ENCODE measurements at places on chromosomes 6 and 20.

- DNase-seq = no peak
These were observed 74.0 kb upstream of the SAMD5 start for GRCh38 chr6:147434516-147434915.

- DNase-seq = no peak
These were observed 216.0 kb downstream of the GJA1 start for GRCh38 chr6:121651420-121651819.

DNA sequence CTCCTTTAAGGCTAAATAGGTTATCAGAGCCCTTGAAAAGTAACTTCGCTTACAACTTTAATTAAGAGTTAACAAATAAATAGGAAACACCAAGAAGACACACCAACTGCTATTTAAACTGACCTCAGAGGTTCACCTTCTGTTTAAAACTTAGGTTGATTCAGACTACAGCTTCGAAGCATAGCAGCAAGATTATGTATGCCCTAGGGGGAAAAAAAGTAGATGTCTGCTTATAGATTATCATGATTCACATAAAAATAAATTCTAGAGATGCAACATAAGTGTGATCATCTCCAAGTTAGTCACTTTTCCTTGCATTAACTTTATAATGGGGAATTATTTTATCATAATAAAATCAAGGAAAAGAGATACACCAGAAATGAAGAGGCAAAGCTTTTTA lies 8.9 kb downstream of the PNISR start:
- no peak for DNase-seq

- no peak for DNase-seq
These were observed 76.1 kb upstream of the SLC4A11 start for GRCh38 chr20:3315136-3315535.

DNA sequence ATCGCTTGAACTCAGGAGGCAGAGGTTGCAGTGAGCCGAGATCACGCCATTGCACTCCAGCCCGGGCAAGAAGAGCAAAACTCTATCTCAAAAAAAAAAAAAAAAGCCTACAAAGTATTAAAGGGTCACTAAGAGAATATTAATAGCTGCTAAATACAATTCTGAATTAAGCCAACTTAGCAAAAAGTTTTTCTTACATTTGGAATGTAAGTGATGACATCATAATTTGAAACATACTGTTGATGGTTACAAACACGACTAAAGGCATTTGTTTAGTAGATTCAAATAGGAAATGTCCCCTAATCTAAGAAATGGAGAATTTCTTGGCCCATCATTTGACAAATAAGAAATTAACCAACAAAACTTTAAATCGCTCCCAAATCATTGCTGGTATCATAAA lies 282.8 kb downstream of the RNGTT start:
- DNase-seq = no peak

DNA sequence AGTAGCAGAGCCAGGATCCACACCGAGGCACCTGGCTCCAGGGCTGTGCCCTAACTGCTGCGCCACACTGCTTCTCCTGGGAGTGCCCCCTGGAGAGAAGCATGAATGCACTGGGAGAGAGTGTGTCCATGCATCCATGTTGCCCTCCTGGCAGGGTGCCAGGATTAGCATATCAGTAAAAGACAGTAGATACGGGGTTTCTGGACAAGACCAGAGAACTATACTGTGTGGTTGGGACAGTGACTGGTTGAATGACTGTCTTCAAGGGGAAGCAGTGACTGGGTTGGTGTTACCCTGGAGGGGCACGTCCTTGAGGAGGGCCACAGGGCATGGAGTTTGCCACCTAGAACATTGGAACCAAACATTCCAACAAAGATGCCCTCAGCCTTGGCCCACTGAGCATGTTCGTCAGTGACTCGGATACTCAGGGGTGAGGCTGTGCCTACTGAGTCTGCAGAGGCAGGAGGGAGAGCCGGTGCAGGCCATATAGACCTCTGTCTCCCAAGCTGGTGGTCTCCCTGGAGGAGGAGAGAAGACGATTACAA lies 288.8 kb downstream of the CDC5L start:
- DNase-seq = no peak

GRCh38 chr20:32386091-32386490 lies 28.0 kb downstream of the ASXL1 start:
- DNase-seq = no peak

DNA sequence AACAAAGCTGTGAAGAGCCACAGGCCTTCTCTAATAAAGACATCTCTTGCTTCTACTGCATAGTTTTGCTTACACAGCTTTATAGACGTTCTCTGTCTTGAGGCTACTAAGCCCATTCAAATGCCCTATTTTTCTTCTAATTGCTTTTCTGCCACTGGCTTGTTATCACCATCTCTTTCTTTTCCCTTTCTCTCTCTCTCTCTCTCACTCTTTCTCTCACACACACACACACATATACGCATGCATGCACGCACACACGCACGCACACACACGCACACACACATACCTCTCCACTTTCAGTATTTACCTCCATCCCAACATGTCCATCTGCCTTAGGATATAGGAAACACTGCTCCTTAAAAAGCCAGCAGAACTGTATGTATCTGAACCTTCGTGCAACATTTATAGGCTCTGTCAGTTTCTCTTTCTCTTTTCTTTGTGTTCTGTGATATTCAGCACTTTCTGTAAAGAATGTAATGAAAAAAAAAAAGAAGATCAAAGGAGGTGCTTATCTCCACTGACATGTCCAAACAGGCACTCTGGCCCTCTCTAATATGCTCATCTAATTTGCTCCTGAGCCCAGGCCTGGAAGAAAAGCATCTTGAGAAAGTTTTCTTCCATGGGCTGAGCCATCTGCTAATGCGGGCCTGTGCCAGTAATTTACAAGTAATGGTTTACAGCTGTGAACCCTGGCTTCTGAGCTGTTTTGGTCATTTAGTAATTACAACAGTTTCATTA lies 1046.7 kb upstream of the MAP3K7 start:
- no peak for DNase-seq

- DNase-seq = no peak
These were observed 175.0 kb downstream of the CARMIL1 start for GRCh38 chr6:25454136-25454535.

DNA sequence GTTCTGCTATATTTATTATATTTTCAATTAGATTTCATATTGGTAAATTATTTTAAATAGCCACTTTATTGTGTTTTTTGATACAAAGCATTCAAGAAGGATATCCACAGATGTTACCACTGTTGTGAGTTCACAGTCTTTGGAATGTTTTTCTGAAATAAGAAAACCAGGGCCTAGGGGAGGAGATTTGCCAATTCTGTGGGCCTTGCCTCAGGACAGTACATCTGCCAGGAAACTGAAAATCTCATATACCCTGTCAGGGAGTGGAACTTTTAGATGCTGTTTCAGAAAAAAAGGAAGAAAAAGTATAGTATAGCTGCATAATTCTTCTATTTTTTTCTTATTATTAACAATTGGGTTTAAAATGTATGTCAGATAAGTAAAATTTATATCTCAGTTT lies 995.9 kb upstream of the ADGRB3 start:
- no peak for DNase-seq

GRCh38 chr6:164107297-164107995 lies 692.9 kb downstream of the QKI start:
- DNase-seq = no peak

GRCh38 chr20:1163653-1164052 lies 21.1 kb downstream of the TMEM74B start:
- DNase-seq = no peak

- DNase-seq = no peak
These were observed 8.6 kb upstream of the CLIC5 start for GRCh38 chr6:46024124-46024769.

DNA sequence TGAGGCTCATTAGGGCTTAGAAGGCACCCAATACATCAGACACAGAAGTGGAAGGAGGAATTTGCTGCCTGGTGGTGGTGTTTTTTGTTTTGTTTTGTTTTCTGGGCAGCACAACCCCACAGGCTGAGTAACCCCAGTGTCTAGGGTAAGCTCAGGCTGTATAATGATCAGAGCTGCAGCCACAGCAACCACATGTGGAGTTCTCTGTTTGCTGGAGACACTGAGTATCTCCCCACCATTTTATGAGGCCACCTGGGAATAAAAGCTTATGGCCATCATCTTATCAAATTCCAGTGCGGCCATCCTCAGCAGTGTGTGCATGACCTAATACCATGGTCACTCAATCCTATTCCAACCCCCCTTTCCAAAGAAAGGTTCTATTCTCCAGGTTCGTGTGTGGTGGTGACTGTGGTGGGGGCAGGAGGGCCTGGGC lies 3.4 kb upstream of the DLL1 start:
- DNase-seq = no peak

- no peak for DNase-seq
These were observed 172.2 kb downstream of the ARID1B start for GRCh38 chr6:156949376-156949775.

GRCh38 chr6:14178083-14178445 lies 60.5 kb downstream of the CD83 start:
- no peak for DNase-seq

DNA sequence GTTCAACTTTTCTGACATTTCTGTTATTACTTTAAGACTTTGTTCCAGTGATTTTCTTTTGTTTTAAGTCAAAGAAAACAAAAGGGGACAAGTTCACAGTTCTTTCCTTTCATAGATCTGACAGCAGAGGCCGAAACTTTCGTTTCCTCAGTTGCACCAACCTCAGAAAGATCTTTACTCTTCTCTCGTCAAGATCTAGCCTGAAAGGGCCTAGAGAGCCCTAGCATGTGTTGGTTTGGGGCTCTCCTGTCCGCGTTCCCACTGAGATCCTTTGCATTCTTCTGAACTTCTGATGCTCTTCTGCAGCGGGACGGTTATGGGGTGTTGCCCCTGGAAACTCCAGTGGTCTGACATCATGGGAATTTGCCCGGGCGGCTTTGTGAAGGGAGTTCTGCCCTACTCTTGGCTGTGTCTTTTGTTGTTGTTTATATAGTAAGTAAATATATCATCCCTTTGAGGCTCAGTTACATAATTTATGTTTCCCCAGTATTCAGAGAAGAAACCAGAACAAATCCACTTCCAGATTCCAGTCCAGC lies 129.1 kb downstream of the SASH1 start:
- no peak for DNase-seq

GRCh38 chr6:121418346-121418745 lies 17.1 kb upstream of the GJA1 start:
- no peak for DNase-seq

DNA sequence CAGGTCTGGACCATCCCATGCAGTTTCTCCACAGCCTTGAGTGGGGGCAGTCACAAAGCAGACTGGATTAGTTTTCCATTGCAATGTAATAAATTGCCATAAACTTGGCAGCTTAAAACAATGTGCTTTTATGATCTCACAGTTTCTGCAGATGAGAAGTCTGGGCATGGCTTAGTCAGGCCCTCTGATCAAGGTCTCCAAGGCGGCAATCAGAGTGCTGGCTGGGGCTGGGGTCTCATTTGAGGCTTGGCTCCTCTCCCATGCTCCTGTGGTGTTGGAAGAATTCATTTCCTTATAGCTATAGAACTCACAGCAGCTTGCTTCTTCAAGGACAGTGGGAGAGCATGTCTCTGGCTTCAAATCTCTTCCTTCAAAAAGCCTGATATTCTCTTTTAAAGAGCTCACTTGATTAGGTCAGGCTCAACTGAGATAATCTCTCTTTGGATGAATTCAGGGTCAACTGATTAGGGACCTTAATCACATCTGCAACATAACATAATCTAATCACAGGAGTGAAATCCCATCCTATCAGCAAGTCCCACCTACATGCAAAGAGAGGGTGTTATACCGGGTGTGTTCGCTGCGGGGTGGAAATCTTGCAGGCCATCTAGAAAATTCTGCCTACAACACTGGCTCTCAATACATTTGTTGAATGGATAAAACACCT lies 77.4 kb upstream of the SULF2 start:
- no peak for DNase-seq

DNA sequence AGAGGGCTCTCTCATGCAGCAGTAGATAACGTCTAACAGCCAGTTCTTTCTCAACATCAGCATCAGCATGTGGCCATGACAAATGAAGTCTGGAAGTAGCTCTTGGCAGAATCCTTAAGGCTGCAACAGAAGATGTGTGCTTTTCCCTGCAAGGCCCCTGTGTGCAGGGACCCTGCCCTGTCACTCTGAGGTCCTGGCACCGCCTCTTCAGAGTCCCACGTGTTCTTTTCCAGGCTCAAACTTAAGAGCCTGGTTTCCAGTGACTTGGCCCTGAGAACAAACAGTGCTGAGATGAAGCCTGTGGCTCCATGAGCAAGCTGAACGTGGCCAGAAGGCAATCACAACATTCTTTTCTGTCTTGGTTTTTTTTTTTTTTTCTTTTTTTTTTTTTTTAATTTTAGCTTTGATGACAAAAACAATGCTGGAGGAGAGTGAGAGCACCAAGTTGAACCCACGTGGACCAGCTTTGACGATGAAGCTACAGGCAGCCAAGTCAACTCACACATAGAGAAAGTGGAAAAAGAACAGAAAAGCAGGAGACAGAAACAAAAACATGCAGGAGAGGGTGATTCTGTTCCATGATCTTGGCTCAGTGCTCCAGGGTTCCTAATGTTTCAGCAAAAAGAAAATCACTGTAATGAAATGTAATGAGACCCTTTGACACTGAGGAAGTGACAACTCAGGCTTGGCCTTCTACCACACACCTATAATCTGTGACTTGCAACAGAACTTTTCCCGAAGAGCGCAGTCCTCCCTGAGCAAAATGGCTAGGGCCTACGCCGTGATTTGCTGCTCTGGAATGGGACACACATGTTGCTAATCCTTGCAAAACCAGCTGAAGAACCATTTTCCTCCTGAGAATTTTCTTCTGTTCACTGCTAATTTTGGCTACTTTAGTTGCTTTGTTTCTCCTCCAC lies 86.1 kb downstream of the FOXC1 start:
- DNase-seq = no peak

DNA sequence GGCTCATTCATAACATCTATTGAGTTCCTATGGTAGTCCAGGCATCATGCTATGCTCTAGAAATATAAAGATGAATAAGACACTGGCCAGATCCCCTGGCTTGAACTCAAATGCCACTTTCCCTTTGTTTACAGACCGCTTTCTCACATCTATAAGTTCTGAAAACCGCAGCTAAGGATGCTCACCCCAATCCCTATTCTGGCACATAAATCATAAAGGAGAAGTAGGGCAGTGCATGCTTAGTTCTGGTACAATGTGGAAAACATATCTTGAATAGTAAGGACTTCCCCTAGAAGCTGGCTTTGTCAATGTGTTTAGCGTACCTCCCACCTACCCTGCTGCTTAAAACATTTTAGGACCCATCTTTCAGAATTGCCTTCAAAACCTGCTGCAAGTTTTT lies 26.4 kb downstream of the MRS2 start:
- no peak for DNase-seq

GRCh38 chr6:7100753-7101081 lies 7.0 kb upstream of the RREB1 start:
- DNase-seq = no peak
